Right lung (tissue), 10 donors: ENCODE measurements at places on chromosomes 16 and 17. TPM values are rescaled to one million over a fixed set of nuclear protein-coding genes. Genes with fewer than 3 reads are reported as not detected.

- DNase-seq = no peak
Measured at GRCh38 chr17:67912088-67912487, 84.2 kb downstream of the C17orf58 start.

Gene IL21R
- 4.4 TPM for polyA plus RNA-seq

DNA sequence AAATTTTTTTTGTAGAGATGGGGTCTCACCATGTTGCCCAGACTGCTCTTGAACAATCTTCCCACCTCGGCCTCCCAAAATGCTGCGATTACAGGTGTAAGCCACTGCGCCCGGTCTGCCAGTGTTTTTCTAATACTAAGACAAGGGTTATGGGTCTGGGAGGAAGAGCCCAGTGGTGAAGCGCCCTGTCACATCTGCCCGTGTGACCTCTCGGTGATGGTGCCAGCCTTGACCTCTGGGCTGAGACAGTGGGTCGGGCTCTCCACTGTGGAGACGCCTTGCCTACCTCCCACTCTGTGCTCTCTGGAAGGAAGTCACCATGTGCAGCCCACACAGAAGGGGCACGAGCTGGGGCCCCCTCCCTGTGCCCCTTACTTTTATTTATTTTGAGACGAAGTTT lies 5.1 kb upstream of the BAIAP2 start:
- no peak for DNase-seq

DNA sequence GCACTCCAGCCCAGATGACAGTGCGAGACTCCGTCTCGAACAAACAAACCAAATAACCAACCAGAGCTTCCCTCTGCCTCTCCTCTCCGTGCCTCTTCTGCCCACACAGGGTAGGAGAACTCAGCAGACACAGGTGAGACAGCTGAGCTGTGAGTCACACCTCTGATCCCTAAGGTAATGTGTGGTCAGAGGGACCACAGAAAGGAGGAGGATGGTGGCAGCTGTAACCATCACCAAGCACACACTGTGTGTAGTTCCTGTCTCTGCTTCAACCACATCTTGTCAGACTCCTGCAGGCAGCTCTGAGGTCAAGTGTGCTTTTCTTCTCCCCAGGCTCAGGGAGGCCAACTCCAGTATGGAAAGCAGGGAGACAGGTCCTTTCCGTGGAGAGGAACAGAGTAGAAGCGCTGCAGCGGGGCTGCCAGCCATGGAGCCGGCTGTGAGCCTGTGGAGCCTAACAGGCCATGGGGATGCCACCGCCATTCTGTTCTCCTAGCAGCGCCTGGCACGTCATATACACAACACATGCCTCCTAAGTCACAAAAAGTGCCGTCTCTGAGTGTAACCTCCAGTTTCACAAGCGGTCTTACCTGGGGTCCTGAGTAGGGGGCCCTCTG lies 7.1 kb downstream of the NUDT16L1 start:
- DNase-seq = no peak

GRCh38 chr16:50311891-50312501 lies 45.6 kb downstream of the ADCY7 start:
- no peak for DNase-seq

Gene SOST
- not detected for polyA plus RNA-seq

Gene YPEL2
- polyA plus RNA-seq = 18.8 TPM

DNA sequence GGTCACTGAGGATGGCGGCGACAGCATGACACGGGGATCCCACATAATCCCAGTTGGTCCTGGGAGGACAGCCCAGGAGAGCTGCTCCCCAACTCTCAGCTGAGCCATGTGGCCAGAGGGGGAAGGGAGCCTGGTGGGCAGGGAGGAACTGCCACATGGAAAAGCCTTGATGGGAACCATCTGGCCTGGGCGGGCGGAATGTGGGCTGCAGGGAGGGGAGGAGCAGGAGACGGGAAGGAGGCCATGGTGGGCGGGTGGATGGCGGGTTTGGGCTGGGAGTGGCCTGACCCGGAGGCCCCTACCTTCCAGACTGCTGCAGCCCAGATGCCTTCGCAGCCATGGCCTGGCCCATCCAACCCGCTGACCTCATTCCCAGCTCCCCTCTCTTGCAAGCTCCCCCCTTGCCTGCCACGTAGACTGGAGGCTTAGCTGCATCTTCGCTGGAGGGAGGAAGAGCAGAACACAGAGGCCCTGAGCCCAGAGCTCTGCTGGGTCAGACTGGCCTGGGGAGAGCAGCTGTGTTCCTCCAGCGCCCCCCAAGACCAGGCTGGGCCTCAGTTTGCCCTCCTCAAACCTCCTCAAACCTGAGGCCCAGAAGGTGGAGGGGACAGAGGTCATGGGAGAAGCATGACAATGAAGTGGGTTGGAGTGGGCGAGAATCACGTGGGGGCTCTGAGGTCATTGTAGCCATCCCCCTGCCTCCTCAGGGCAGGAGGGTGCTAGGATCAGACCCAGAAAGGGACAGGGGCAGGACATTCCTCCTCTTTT lies 8.2 kb upstream of the COL1A1 start:
- DNase-seq = peak; percentile 94

Gene CRISPLD2
- 19.0 TPM for polyA plus RNA-seq

Gene FNDC8
- polyA plus RNA-seq = not detected

GRCh38 chr17:21842332-21843317 lies 150.3 kb downstream of the KCNJ18 start:
- no peak for DNase-seq

Gene ENPP7
- polyA plus RNA-seq = not detected

- no peak for DNase-seq
Measured at GRCh38 chr16:89133457-89134127, 38.0 kb upstream of the CDH15 start.

- no peak for DNase-seq
Measured at GRCh38 chr17:44397479-44398440, 8.3 kb upstream of the ITGA2B start.

Gene SNRNP25
- 35.8 TPM for polyA plus RNA-seq

DNA sequence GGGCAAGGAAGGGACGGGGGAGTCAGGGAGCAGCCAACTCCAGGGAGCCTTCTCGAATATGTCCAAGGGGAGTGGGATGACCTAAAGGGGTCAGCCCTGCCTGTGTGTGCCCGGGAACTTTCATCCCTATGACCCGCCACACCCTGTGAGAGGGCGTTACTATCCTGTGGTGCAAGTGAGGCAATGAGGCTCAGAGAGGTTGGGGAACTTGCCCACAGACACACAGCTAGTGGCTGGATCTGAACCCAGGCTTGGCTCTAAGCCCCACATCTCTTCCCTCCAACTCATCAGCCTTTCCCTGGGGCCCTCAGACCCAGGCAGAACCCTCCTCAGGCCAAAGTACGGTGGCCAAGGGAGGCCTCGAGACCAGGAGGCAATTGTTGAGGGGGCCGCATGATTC lies 23.2 kb downstream of the JUP start:
- DNase-seq = no peak

DNA sequence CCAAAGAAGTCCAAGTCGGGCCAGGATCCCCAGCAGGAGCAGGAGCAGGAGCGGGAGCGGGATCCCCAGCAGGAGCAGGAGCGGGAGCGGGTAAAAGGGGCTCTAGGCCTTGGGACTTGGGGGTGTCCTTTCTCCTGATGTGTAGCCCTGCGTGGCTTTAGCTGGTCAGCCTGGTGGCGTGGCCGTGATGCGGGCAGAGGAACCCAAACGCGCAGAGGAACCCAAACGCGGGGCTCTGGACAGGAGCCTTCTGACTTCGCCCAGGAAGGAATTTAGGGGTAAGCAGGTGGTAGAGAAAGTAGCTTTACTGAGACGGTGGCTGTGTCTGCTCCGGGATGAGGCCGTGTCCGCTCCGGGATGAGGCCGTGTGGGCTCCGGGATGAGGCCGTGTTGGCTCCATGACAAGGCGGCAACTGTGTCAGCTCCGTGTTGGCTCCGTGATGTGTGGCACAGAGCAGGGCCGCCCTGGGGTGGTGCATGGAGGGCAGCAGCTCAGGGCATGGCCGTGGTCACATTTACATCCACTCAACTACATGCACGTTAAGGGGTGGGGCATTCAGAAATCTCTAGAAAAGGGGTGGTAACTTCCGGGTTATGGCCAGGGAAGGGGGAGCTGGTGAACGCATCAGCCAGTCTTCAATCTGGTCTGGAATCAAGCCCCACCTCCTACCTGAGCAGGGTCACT lies 19.5 kb downstream of the ASPSCR1 start:
- no peak for DNase-seq

DNA sequence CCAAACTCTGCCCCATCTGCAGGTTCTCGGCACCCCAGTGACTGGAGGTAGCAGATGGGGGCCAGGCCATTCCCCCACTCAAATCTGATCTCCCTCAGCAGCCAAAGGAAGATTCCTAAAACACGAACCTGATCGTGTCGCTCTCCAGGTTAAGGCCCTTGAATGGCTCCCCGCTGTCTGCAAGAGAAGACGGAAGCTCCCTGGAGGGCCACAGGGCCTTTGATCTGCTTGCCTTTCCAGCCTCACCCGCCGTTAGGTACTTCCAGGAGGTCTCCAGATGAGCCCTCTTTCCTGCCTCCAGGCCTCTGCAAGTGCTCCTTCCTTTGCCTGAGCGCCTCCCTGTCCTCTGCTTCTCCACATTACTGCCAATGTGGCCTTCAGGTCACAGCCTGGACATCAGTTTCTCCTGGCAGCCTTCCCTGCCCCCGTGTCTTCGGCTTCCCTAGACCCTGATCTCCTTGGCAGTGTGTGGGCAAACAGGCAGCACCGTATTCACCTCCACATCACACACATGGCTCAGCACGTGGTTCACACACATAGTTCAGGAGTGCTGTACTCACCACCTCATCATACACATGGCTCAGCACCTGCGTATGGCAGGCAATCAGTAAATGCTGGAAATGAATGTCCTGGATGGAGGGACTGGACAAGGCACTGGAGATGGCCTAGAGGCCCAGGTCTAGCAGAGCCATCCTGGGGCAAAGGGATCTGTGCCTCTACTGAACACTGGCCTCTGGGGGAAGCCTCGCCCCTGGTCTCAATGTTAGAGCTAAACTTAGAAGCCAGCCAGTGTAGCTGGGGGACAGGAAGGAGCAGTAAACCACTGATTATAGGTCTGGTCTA lies 26.4 kb upstream of the MRPS23 start:
- no peak for DNase-seq

DNA sequence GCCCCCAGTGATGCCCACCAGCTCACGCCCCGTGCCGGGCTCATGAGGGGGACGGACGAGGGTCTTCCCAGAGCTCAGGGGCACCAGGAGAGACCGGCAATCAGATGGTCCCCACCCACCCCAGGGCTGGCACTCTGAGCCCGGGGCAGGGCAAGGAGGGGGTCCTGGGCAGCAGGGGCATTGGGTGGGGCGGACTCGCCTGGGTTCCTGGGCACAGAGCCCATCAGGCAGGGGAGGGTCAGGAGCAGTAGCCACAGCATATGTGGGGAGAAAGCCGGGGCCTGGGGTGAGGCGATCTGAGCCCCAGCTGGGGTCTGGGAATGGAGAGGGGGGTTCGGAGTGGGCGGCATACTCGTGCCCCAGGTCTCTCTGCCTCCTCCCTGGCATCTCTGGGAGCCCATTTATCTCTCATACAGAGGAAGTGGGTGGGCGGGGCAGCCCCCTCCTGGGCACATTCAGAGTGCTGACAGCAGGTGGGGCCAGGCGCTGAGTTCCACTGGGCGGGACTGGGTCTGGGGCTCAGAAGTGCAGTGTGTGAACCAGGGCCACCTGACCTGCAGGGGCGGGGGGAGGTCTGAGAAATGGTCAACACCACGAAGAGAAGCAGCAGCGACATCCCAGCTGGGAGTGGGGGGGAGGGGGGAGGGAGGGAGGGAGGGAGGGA lies 20.5 kb upstream of the UBE2I start:
- DNase-seq = no peak
